ENCODE measurements at places on chromosomes 3 and 15.

DNA sequence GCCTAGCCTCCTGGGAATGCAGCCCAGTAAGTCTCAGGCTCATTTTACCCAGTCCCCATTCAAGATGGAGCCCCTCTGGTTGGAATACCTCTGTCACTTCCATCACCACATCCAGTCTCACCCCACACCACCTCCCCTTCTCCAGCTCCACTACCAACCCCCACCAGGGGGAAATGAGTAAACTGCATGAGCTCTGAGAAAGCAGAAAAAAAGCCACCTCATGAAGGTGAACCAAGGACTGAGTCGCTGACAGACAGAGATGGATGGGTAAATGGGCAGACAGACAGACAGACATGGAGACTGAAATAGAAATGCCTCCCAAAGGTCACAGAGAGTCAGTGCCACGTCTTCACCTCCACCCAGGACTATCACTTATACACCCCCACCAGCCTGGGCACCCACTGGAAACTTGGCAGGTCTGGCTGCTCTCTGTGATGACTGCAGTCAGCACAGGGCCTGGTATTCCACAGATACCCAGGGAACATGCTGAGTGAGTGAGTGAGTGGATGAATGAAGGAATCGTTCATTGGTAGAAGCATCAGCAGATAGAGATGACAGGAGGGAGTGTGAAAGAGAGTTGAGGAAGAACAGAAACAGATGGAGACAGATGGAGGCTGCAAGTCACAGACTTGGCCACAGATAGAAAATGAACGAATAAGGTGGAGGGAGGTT lies 4.9 kb upstream of the LOXL1 start:
- no peak for DNase-seq

DNA sequence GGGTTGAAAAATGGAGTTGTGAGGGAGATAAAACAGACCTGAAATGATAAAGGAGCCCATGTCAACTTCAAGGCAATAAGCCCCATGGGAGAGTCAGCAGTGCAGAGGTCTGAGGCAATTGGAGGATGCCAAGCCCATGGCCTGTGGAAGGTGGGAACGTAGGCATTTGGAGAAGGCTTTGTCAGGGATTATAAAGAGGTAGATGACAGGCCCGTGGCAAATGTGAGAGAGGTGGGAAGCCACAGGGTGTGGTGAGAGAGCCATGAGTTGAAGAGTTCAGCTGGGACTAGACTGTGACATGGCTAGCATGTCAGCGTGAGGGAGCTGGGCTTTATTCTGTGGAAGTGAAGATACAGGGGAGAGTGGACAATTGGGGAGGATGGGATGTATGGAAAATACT lies 35.4 kb downstream of the MFSD1 start:
- no peak for DNase-seq

DNA sequence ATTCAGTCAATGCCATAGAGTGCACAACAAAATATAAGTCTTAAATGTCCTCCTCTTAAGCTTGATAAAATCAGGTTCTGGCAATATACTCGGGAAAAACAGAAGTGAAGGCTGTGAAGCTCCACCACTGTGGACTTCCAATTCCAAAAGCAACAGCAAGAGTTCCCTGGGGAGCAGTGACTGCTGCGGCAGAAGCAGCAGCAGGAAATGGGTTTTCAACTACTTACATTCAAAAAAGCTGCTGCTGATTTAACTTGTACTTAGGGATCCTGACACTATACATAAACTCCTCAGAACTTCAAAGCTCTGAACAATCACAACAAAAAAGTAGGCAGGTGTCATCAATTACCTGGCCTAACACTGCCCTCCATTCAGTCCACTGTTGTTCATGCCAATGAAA lies 4.7 kb downstream of the CEP152 start:
- DNase-seq = no peak

- no peak for DNase-seq
Observed at GRCh38 chr15:52039925-52040781, 21.1 kb downstream of the MAPK6 start.

- no peak for DNase-seq
Observed at GRCh38 chr15:101068523-101068960, 149.4 kb downstream of the LRRK1 start.

DNA sequence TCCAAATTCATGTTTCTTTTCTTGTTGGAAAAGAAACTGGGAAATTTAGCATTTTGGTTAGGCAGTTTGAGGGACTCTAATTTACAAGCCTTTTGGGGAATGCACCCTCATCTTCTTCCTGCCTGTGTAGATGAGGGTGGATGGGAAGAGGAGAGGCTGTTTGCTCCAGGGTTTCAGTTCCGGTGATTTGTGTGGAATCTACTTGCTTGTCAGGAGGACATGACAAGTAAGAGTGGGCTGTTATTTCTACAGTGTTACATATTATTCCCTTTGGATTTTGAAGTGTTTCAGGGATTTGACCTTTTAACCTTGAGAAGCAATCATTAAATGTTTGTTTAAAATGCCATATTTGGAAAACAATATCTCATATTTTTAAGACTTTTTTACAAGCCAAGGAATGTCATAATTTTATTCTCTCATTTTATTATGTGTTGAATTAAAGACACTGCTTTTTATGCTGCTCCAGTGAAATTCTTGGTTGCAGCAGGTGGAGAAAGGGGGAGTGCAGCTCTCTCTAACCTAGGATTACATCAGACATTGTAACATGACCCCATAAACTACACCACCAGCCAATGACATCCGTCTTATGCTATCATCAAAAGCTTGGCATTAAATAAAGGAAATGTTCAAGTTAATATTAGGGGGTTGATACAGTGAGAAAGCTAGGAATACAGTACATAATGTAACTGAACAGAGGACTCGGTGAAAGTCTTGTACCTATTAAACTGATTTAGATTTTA lies 30.2 kb downstream of the PLAAT1 start:
- DNase-seq = no peak
